Stimulated activated CD4-positive, alpha-beta T cell treated with anti-CD3 and anti-CD28 coated beads, Interleukin-2, amount 100 ng/mL, for 4 hours (primary cell): ENCODE measurements at places on chromosomes 5 and 9.

DNA sequence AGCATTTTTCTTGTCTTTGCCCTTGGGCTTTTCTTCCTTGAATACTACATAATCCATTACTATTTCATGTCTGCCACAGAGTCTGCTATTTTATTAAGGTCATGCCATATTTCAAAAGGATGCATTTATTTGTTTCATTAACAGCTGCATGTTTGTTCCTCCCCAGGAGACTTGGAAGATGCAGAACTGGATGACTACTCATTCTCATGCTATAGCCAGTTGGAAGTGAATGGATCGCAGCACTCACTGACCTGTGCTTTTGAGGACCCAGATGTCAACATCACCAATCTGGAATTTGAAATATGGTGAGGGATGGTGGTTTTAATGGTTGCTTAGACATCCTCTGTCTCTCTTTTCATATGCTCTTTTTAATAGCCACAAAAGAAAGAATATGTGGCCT is 4.0 kb downstream of the IL7R start:
- no peak for DNase-seq

- no peak for DNase-seq
These were observed 134.1 kb downstream of the ROR2 start for GRCh38 chr9:91815896-91816295.

DNA sequence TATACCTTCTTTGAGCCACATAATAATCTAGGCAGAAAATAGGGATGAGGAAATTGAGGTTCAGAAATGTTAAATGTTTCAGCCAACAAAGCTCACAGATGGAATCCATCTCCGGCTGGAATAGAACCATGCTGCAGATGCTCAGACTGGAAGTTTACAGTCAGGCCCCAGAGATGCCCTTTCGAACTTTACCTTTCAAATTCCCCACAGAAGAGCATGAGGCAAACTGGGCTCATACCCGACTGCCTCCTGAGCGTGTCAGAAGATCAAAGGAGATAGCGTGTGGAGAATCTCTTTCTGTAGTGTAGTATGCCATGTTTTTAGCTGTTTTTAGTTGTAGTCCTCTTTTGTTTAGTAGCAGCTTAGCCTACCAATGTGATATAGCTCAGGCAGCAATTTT is 72.0 kb upstream of the DAP start:
- DNase-seq: no peak

DNA sequence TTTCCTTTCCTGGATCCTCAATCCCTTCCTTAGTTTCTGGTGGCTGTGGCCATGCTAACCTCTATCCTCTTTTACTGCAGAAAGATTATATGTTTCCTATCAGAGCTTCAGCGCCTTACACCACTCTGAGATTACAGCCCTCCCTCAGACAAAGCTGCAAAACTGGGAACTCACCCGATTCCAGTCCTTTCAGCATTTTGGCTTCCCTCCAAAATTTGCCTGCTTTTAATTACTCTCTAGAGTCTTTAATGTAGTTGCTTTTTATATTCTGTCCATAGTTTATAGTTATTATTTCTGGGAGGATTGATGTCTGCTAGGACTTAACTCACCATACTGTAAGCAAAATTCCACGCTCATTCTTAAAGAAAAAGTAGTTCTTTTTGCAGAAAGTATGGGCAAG is 110.2 kb downstream of the NSG2 start:
- no peak for DNase-seq

DNA sequence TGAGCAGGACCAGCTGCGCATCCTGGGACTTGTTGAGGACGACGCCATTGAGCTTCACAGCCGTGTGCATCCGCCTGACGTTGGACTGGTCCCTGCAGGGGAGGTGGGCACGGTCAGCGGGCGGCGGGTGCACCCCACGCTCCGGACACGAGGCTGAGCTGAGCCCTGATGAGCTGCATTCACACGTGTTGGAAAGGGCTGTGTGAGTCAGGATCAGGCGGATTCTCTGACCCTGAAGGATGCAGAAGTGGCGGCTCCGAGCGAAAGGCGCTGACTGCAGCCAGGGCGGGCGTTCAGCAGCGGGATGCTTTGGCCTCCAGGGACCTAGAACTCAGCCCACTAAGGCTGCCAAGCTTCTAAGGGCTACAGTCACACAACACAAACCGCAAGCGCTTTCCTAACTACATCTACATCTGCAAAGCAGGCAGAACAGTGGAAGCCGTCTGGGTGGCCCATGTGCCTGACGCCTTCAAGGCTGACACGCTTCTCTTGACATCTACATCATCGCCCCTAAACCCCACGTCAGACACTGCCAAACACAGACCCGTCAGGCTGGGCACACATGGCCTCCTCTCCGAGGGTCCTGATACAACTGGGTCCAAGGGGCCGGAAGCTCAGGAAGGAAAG is 44.9 kb downstream of the NKD2 start:
- DNase-seq: no peak

DNA sequence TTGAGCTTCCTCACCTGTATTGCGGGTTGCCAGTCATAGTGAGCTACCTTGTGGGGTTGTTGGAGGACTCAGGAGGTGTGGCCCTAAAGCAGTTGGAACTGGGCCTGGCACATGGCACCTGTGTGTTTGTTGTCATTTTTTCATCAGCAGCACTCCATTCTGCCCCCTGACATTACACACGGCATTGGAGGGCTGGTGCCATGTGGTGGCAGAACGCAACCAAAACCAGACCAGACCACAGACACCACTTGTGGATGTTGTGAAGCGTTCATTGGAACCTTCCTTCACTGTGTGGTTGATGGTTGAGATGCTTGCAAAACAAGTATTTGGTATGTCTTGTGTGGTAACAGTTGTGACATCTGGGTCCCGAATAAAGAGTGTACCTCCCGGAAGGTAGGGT is 113.2 kb upstream of the ERCC6L2 start:
- DNase-seq: no peak
